ENCODE measurements at places on chromosomes 3 and 15.

DNA sequence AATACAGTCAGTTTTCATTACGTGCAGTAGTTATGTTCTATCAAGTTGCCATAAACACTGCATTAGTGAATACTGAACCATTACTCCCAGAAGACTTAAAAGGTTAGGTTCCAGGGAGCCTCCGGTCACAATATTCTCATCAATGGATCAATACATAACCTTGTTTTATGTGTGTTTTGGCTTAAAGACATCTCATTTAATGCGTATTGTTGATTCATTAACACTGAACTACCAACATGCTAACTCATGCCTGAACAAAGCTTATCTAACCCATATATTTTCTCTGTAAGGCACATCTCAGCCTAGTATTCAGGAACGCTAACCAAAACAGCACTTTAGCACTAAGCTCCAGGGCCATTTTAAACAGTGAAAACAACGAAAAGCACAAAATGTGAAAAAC lies 24.1 kb upstream of the NEDD4 start:
- DNase-seq = no peak

- DNase-seq = no peak
These were observed 104.7 kb downstream of the OSBPL10 start for GRCh38 chr3:31876331-31876730.

GRCh38 chr15:31385736-31386135 lies 59.1 kb downstream of the KLF13 start:
- DNase-seq = no peak

DNA sequence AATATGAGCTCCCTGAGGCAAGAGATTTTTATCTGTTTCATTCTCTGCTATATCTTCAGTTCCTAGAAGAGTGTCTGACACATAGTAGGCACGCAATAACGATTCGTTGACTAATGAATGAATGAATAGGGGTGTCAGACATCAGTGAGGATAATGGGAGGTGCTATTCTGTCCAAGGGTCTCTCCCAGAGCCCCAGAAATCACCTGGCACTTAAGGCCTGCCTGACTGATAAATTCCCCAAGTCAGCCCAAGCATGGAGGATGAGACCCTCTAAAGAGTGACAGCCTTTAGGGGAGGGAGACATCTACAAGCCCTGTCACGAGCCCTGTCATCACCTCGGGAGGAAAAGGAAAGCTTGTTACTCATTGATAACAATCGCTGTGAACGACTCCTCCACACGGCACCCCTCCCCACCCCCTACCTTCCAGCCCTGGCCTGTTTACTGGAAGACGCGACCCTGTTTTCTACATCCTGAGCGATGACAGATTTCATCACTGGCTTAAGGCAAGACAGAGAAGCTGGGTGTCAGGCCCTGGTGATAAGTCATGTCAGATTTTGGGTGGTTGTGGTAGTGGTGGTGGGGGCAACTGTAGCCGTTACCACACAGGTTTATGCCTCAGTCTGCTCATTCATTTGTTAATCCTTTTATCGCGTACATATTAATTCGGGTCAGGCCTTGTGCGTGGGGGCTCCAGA lies 23.1 kb downstream of the BHLHE40 start:
- DNase-seq = no peak

DNA sequence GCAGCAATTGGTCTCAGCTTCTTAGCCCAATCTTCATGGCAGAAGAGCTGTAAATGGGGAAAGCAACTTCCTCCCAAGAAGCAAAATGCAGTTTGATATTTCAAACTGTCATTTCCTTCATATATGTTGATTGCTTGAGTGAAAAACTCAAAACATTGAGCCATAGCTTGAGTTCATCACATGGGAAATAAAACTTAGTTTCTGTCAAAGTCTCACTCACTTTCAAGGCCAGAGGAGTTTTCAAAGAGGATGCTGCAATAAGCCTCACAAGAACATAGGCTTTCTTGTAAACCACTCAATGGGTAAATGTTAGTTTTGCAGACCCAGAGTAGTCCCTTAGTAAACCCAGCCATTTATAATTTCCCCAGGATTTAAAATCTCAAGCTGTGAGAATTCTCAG lies 29.1 kb upstream of the SUCLG2 start:
- no peak for DNase-seq
